ENCODE measurements at places on chromosomes 4 and X. TPM values are rescaled to one million over a fixed set of nuclear protein-coding genes. Genes with fewer than 3 reads are reported as not detected.

- no peak for DNase-seq
Measured at GRCh38 chr4:8938623-8939022, 67.0 kb upstream of the HMX1 start.

The IL2 gene
- not detected for polyA plus RNA-seq

The PRSS12 gene
- 139 TPM for polyA plus RNA-seq

- no peak for DNase-seq
Measured at GRCh38 chr4:43564591-43564990, 672.1 kb downstream of the GRXCR1 start.

GRCh38 chrX:152989292-152989658 lies 4.6 kb downstream of the PNMA5 start:
- no peak for DNase-seq

DNA sequence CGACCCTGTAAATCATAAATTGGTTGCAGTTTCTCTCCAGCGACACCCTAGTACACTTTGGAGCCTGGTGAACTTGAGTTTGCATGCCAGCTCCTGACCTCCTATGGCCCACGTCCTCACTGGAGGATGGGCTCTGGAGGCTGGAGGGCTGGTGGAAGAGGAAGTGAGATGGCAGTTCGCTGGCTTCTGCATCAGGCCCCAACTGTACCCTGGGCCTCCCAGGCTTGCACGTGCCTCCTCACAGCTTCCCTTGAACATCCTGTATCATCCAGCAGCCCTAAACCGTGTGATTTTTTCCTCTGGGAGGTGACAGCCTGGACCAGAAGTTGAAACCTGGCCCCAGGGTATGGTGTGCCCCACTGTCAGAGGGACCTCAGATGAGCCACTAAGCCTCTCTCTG lies 78.5 kb downstream of the HTRA3 start:
- DNase-seq: no peak

- no peak for DNase-seq
Measured at GRCh38 chr4:20474119-20474518, 222.4 kb downstream of the SLIT2 start.

DNA sequence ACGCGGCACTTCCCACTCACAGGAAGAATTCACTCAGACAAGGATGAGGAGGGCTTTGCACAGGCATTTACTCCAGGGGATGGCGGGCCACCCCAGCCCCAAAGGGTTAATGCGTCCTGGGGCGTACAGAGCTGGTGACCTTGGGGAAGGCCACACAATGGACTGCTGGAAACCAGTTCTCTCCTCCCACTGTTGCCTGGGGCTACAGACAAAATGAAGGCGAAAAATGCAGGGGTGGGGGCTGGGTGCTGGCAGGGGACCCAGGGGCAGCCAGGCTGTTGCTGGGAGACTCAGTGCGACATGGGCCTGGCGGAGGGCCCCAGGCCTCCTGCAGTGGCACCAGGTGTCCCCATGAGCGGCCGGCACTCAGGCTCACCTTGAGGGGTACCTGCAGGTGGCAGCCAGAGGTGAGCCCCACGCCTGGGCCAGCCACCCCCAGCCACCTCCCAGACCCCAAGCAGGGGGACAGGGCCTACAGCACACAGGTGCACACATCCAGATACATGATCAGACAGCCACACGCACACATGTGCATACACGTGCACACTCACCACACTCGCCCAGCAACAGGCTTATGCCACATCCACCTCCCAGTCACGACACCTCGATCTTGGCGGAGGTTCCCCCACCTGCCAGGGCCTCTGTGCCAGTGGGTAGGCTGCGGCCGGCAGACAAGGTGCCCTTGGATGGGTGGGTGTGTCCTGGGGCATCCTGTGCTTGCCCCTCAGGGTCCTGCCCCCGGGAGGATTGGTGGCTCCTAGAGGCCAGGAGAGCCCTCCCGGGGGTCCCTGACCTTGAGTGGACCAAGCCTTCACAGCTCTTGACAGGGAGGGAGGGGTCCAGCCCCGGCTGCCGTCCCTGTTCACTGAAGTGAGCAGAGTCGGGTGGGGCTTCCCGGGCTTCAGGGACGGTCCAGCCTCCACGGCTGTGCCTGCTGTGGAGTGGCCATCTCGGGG lies 13.1 kb downstream of the NAT8L start:
- no peak for DNase-seq

The FOXR2 gene
- not detected for polyA plus RNA-seq

All from BJ (cell line).